ENCODE measurements at places on chromosomes 7 and 10.

GRCh38 chr10:12974491-12975199, 26.9 kb downstream of the CCDC3 start:
- no peak for DNase-seq

DNA sequence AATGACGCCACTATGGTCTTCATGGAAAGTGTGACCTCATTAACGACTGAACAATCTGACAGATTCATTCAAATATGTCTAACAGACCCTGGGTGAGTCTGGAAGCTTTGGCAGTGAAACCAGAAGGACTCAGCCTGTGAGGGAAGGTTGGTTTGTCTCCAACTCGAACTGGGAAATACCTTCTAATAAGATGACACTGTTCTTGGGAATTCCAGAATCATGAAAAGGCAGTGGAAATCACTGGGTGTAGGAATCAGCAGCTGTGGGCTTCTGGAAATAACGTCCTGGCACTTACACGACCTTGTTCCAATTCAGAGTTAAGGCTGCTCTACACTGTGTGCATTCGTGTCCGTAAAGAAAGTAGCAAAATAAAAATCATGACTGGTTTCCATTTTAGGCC, 75.1 kb downstream of the DGKI start:
- DNase-seq = no peak

- DNase-seq = no peak
Observed at GRCh38 chr10:49228677-49229076, 40.5 kb upstream of the TMEM273 start.

DNA sequence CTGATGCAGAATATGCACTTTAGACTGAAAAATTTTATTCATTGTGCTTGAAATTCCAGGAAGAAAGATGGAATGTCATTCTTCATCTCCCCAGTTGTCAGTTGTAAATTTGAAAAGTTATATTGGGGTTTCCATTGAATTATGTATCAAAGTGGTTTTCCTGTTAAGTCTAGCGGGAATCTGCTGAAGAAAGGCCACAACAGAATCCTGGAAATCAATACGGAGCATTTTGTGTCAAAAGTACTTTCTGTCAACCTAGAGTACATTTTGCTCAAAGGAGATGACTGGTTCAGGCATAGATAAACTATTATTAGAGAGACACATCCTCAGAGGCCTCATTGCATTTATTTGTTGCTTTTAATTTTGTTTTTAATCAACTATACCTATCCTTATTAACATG, 538.2 kb upstream of the SEMA3D start:
- no peak for DNase-seq

DNA sequence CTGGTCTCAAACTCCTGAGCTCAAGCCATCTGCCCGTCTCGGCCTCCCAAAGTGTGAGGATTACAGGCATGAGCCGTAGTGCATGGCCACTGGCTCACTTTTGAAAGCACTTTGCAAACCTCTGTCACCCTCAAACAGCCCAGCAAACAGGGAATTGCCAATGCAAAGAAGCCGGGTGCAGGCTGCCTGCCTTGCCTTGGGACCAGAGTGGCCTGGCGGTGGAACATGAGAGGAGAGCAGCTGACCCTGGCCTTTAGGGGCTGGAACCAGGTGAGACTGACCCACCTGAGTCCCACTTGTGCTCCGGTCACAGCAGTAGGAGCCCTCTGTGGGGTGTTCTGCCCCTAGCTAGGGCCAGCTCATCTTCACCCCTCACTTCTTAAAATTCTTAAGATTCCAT, 237.1 kb upstream of the GALNT17 start:
- no peak for DNase-seq

DNA sequence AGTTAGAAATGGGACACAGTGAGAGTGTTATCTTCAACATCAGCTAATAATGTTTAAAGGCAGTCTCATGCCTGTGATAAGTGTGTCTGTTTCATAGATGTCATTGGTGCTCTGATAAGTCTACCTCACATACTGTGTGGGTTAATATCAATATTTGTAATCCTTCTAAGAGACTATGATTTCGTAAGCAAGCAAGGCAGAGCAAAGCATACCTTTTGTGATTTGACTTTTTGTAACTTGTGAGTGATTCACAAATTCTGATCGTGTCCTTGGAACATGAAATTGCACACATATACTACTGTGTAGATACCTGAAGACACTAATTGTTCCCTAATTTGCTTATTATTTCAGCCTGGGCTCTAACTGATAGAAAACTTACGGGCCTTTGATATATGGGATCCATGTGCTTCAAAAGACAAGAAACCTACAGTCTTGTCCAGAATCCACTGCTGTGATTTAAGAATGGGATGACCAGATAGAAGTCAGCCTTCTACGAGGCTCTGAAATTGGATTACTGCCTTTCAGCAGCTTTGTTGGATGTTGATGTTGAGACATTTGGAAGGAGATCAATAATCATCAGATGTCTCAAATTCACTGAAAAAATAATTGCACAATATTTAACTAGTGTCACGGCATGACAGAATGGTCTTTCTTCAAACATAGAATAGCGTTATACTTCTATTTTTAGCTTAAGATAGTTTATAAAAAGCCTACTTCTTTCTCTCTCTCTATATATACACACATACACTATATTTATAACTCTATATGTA, 63.2 kb upstream of the KLF6 start:
- no peak for DNase-seq

GRCh38 chr7:50655020-50655419, 89.8 kb upstream of the DDC start:
- no peak for DNase-seq

- no peak for DNase-seq
Observed at GRCh38 chr10:69328380-69328735, 50.1 kb downstream of the HK1 start.
